ENCODE measurements at places on chromosomes 1 and 21.
A peak's percentile ranks its signal among the peaks of the same experiment; 100 is the strongest.

- DNase-seq, result no peak
These were observed 125.8 kb downstream of the PLPP3 start for GRCh38 chr1:56453417-56454078.

DNA sequence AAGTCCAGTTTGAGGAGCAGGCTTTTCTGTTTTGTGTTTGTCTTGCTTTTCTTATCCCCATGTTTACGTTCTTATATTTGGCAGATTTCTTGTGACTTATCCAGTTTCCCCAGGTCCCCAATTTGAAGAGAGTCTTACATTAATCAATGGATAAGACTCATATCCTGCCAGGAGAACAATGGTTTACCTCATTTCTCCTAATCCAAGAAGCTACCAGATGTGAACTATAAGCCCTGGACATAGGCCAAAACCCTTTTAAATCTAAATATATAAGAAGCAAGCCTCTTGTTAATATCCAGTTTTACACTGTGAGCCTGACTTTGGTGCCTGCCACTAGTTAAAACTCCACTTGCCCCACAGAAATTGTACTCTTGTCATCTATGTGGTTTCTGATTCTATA lies 15.1 kb upstream of the COP1 start:
- no peak for DNase-seq

DNA sequence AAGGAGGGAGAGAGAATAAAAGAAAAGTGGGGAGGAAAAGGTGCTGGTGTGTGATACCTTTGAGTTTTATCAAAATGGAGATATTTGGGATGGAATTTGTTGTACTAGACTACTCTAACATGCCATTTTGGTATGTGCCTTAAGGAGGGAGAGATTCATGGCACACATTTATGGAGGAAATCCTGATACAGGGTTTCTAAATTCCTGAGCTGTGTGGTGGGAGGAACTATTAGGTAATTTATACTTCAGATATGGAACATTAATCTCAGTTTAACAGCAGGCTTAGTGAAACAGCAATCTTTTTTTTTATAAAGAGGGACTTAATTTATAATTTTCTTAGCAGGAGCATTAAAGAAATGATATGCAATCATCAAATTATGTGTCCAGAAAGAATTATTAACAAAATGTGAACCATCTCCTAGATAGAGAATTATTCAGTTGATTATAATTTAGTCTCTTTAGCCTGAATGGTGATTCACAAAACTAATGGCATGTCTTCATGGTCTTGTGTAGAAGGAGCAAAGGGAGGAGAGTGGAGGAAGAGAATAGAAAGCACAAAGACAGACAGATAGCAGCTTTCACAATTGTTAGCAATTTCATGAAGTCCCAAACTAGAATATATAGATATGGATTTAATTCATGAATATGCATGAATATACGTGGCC lies 301.6 kb downstream of the HLX start:
- no peak for DNase-seq

- DNase-seq, result no peak
These were observed 1.2 kb downstream of the TEKT2 start for GRCh38 chr1:36085126-36085525.

GRCh38 chr1:119631086-119631432 lies 17.0 kb downstream of the ZNF697 start:
- no peak for DNase-seq

- no peak for DNase-seq
These were observed 91.6 kb downstream of the CLEC20A start for GRCh38 chr1:178405137-178405536.

DNA sequence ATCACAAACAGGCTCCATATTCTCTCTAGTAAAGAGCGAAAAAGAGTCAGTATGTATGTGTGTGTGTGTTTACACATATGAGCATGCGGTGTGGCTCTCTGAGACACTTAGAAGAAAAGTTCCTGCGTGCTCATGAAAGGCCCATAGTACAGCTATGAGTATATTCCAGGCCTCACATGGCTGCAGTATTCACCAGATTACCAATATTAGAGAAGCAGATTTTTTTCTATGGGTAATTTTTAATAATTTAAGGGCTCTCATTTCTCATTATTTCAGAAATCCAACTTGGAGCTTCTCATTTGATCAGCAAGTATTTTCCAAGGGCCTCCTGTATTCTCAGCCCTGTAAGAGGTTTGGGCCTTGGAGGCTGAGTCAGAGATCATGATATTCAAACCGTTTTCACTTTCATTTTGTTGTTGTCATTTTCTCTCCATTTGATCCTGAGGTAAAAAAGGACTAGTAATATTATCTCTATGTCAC lies 232.9 kb upstream of the SGIP1 start:
- DNase-seq, result no peak

DNA sequence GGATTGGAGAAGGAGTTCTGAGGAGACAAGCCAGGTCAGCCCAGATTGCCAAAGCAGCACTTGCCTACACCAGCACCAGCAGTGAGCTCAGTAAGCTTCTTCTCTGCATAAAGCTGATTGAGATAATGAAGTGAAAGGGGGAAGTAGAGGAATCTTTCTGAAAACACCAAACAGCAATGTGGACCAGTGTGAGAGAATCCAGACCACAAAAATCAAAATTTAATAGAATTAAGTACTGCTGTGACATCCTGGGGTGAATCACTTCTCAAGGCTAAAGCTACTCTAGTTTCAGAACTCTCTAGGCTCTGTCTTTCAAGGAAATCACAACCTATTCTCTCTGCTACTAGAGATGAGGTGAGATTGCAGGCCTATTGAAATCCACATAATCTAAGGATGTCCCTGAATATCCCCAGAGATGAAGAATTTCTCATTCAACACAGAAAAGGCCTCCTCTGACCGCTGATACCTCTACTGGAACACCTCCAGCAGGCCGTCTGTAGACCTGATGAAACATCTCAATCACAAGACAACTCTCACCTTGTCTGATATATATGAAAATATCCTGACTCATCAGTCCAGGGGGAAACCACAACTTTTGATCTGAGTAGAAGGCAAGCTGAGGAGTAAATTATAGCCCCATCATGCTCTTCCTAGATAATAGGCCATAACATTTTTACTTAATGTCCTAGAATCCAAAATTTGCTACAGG lies at the start of gene FCRL4:
Gene FCRL4 (minus strand): TSS at position 127 of the 709 bp plus-strand sequence. CDS start 141 bp downstream, outside the sequence.
- no peak for DNase-seq

DNA sequence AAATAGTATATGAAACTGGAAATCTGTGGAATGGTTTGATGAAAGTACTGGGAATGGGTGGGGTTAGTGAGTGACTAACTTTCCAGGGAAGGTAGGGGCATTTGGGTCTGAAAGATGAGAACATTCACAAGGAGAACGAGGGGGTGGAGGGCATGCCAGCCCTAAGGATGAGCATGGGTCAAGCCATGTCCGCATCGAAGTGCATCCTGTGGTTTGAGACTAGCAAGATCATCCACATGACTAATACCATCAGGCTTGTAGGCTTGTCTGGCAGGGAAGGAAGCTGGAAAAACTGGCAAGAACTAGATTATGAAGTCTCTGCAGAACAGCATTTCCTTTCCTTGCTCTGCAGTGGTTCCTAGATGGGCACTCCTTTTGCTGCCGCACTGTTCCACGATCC lies 70.4 kb upstream of the UBE2U start:
- DNase-seq, result no peak

DNA sequence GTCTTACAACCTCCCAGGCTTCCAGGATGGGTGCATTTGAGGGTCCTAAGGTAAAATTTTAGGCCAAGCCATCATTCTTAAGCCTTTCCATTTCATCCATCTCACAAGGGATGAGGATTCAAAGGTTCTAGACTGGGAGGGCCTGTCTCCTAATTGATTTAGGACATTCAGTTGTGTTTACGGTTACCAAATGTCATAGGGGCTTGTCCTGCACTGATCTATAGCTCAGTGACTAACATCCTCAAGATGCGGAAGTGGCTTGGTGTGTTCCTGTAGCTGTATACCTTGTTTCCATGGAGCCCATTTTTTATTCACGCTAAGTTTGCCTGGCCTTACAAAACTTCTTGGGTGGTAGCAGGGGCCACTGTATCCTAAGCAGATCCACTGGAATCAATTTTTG lies 52.8 kb downstream of the DUSP10 start:
- no peak for DNase-seq

DNA sequence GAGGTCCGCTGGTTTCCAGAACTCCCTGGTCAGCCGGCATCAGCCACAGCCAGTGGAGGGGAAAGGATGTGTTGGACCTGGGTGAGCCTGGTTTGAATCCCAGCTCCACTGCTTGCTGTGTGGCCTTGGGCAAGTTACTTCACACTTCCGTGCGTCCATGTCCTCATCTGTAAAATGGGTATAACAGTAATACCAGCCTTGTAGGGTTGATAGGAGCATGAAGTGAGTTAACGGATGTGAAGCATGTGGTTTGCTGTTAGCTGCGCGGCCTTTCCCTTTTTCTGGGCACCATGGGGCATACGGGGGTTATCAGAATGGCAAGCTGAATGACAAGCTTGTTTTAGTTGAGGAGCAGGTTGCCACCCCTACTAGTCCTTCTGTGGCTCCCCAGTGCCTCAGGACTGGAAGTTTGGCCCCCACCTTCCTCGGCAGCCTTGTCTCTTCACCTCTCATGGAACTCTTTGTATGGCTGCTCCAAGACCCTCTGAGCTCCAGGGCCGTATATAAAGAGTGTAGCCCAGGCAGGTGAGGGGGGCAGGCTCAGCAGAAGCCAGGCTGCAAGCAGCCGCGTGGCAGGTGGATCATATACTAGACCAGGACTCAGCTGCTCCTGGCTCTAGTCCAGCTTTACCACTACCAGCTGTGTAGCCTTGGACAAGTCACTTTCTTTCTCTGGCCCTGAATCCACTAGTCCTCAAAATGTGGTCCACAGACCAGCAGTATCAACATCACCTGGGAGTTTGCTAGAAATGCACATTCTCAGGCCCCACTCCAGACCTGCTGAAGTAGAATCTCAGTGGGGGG lies 95.4 kb downstream of the LACTBL1 start:
- no peak for DNase-seq

- DNase-seq, result no peak
These were observed 204.4 kb downstream of the GRIK3 start for GRCh38 chr1:36829961-36830360.

DNA sequence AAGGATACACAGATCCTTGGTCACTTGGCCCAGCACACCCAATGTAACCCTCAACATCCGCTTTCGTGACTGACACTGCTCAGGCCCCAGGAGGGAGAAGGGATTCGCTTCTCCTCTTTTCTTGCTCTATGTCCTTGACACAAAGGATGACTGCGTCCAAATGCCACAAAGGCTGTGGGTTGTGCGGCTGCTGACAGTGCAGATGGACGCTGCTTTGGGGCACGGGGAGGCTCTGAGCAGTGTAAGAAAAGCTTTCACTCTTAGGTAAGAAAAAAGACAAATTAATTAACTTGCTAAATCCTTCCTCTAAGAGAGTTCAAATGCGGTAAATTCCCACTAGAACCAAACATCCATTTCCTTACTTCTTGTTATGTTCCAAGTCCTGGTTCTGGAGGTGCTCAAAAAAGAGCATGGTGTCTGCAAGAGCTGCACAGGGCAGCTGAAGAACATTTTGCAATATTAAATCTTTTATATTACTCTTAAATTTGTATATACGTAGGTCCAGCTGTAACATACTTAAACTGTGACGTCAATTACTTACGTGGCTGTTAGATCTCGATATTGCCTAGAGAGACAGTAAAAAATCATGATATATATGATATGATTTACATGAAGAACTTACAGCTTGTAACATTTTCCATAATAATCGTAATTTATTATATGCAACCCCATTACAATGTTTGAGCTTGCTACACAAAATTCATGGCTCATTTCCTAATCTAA lies 19.4 kb upstream of the EPHB2 start:
- DNase-seq, result no peak

DNA sequence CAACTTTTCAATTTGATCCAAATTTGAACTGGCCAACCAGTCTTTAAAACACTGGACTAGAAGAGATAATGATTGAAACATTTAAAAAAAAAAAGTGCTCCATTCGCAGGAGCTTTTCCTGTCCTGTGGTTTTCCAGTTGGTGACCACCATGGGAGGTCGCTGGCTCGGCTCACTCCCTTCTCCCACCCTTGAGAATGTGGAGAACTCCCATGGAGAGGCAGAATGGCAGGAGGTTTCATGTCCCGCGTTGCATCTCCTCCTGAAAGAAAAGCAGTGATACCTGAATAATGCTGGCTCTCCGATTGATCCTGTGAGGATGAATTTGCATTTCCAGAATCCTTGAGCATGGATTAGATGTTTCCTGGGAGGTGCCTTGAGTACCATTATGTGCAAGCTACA lies 16.5 kb upstream of the MPZL1 start:
- no peak for DNase-seq

DNA sequence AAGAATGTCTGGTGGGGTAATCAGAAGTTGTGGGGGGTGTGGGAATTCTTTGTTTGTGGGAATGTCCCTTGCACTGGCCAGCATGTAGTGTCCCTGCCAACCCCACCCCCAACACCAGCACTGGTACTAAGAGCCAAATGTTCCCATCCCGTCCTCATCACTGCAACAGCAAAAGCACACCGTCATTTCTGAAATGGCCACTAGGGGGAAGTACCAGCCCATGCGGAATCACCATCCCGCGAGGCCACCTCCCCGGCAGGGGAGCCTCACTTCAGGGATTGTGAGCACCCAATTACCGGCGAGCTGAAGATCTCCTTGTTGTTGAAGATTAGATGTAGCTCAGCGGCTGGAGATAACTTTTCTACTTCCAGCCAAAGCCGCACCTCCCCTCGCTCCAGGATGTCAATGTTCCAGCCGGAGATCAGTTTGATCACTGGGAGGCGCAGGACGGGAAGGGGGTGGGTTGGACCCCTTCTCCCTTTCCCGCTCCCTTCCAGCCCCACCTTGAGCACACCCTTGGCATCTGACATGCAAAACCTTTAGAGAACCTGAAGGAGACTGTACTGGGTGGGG lies 41.0 kb downstream of the MYOM3 start:
- peak; percentile 27 for DNase-seq

DNA sequence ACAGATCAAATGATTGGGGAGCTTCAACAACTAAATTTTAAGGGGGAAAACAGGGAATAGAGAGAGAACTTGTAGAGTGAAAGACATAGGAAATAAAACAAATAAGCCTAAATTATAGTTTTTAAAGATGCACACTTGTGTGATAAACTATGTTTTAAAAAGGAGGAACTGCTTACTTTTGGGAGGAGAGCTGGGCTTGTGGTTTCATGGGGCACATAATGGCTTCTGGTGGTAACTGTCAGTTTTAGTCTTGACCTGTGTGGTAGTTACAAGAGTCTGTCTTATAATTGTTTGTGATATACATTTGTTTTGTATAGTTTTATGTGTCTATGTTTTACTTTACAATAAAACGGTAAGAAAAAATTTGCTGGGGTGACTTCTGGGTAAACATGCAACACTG lies 165.3 kb downstream of the COL24A1 start:
- no peak for DNase-seq

DNA sequence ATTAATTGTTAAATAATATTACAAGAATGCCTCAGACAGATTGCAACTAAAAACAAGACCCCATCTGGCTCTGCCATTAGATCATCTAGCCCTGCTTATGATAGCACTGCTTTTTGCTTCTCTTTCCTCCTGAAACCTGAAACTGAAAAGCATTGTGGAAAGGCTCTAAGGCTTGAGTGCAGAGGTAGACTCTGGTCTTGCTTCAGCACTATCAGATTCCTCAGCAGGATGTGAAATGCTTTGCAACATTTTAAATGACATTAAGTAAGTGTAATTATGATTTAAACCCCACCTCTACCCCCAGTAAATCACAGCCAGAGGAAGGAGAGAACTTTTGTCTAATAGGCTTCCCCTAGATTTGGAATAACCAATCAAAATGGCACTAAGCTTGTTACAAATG lies 32.9 kb downstream of the PHC2 start:
- DNase-seq, result no peak
